ENCODE measurements at places on chromosomes 16 and 17.
A peak's percentile ranks its signal among the peaks of the same experiment; 100 is the strongest.

DNA sequence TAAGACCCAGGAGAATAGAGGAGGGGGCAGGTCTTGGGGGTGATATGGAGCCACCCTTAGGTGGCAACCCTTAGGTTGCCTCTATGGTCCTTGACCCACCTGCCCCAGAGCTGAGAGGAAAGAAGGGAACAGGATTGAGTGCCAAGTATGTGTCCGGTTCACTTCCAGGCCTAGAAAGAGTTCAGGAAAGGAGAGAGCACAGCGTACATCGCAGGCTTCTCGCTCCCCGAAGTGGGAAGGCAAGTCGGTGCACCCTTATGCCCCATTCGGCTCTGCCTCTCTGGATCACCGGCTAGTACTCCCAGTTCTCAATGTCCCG lies 631 bp downstream of the SP6 start:
- no peak for DNase-seq

DNA sequence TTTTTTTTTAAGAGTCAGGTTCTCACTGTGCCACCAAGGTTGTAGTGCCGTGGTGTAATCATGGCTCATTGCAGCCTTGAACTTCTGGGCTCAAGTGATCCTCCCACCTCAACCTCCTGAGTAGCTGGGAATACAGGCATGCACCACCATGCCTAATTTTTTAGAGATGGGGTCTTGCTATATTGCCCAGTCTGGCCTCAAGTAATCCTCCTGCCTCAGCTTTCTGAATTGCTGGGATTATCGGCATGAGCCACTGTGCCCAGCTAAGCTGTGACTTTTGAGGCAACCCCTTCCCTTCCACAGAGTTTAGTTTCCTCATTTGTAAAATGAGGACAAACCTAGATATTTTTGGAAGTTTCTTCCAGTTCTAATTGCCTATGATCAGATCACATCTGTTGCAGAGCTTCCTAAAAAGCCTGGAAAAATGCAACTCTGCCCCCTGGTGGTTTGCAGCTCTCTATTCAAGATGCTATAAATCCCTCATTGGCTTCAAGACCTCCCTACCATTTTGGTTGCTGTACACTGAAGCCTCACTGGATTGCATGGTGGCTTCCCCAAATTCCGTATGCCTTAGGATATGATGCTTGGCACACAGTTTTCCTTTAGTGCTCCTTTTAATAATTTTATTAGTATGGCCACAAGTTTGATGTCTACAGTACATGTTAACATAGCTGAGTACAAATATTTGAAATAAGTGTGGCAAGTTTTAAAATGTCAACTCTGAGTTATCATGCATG lies 19.3 kb downstream of the GDE1 start:
- DNase-seq: peak; percentile 54

DNA sequence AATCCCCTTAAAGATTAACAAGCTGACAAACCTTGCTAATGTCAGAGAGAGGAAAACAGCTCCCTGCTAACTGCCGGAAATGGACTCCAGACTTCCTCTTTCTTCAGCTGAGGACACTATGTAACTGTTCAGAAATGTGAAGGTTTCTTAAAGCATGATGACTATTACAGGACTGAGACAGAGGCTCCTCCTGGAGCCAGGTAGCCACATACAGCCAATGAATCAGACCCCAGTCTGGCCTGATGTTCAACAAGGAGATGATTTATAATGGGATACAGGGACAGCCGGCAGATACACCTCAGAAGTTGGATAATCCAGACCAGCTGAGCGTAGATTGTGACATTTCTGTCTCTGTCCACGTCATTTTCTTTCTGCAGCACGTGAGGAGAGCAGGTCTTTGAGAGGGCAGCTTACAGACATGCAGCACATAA lies 216.2 kb downstream of the HS3ST3A1 start:
- no peak for DNase-seq

DNA sequence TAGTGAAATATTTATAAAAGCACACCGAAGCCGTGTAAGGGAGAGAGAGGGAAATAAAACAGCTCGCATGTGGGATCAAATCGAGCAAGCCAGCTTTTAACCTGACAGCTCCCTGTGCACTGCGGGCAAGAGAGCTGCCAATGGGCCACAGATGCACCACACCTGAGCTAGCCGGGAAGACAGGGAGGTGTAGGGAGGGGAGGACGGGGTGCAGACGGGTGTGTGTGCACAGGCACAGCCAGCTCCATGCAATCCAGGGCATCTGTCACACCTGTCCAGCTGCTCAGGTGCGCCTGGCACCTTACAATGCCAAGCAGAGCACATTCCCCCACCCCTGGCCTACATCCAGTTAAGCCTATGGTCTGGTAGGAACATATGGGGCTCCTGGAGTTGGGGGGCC lies 70.0 kb downstream of the C16orf78 start:
- no peak for DNase-seq

GRCh38 chr17:17080781-17081180 lies 38.5 kb downstream of the MPRIP start:
- no peak for DNase-seq

DNA sequence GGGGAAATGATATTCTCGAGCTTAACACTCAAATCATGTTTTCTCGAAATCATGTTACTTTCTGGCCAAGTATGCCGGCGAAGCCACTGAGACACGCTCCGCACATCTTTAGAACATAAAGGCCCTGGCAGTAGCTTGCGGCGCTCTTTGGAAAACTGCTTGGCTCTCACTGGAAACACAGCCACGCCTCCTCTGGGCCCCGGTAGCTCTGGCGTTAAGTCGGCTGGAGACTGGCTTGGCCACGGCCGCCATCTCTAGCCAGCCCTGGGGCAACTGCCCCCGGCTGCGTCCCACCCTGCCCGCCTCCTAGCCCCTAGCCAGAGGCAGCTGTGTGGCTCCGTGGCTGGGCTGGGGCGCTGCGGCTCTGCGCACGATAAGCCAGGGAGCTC lies 9.2 kb upstream of the BAIAP2 start:
- no peak for DNase-seq

DNA sequence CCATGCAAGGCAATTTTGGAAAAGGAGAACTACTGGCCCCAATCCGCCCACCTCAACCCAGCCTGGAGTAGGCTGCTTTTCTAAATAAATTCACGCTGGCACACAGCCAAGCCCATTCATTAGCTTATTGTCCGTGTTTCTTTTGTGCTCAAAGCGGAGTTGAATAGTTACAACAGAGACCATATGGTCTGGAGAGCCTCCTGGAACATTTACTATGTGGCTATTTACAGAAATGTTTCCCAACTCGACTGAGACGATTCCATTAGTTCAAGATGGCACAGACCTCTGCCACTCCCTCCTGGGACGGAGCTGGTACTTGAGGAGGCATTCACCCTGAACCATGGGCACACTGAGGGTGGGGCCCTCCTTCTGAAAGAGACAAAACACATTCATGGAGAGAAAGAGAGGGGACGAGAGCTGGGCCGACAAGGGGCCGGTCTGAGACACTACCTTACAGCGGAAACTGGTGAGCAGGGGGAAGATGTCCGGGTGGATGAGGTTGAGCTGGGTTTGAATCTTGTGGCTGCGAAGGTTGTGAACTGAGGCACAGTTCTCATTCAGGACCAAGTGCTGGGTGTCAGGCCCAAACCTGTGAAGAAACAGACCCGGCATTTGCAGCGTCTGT lies 15.7 kb downstream of the ELAC2 start:
- no peak for DNase-seq

GRCh38 chr16:51431517-51432241 lies 280.6 kb upstream of the SALL1 start:
- DNase-seq: no peak

GRCh38 chr17:49522357-49522890 lies 27.3 kb downstream of the NGFR start:
- no peak for DNase-seq

GRCh38 chr16:23464196-23464595 lies 11.2 kb upstream of the COG7 start:
- no peak for DNase-seq

- DNase-seq: no peak
Measured at GRCh38 chr16:77579351-77579891, 142.9 kb upstream of the NUDT7 start.

DNA sequence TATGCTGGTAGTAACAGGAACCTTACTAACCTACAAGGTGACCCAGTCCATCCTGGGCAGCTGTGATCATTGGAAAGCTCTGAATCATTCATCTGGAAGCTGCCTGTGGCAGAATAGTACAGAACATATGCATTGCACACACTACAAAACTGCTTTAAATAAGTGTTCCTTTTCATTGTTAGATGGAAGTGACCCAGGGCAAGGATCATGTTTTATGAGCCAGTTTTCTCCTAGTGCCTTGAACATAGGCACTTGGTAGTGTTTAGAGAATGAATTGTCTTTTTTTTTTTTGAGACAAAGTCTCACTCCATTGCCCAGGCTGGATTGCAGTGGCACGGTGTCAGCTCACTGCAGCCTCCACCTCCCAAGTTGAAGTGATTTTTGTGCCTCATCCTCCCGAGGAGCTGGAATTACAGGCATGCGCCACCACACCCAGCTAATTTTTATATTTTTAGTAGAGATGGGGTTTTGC lies 55.4 kb downstream of the TENT4B start:
- no peak for DNase-seq

GRCh38 chr17:6244253-6244652 lies 174.1 kb downstream of the WSCD1 start:
- no peak for DNase-seq

- no peak for DNase-seq
Measured at GRCh38 chr16:86521236-86522197, 11.2 kb downstream of the FOXF1 start.

DNA sequence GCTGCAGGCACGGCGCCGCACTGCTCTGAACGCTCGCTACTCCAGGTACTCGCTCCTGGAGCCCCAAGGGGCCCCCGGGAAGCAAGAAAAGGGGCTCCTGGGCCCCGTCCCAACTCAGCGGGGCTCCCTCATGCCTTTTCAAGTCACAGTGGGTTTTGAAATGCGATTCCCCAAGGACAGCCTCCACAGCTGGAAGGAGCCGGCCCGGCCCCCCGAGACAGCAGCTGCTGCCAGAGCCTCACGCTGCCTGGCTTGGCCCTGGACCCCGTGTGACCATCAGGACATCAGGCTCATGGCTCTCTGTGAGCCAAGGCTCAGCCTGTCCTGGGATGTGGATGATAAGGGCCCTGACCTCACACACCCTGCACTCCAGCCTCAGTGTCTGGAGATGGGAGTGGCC lies 80.6 kb downstream of the LMF1 start:
- no peak for DNase-seq

DNA sequence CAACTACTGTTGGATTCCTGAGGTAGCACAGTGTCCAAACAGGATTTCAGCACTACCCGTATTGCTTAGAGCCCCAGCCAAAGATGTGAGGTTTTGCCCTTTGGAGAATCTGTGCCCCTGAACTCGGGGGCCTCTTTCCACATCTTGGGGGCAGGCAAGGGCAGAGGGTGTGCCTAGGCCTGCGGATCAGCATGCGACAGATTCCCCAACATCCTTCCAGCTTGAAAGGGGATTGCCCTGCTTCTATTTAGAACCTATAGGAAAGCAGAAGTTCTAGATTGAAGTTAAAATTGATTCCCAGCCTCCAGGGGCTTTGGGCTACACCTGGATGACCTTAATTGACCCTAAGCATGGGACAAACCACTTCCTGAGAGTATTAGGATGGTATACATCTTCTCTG lies 19.6 kb downstream of the NOD2 start:
- DNase-seq: no peak

GRCh38 chr17:81163051-81163695 lies 2.1 kb upstream of the PVALEF start:
- DNase-seq: no peak

GRCh38 chr16:56647641-56648431 lies 3.9 kb upstream of the MT1B start:
- no peak for DNase-seq

GRCh38 chr17:3761036-3761917 lies 37.6 kb downstream of the HASPIN start:
- no peak for DNase-seq

- DNase-seq: no peak
Measured at GRCh38 chr17:67837965-67838364, 12.7 kb downstream of the BPTF start.

DNA sequence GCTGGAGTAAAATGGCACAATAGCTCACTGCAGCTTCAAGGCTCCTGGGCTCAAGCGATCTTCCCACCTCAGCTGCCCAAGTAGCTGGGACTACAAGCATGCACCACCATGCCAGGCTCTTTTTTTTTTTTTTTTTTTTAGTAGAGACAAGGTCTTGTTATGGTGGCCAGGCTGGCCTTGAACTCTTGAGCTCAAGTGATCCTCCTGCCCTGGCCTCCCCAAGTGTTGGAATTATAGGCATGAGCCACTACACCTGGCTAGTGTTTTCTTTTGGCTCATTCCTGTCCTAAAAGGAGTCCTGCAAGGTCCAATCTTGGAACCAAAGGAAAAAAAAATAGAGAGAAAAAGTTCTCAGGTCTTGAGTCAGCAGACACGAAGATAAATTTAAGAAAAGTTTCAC lies 30.8 kb downstream of the PKD1L3 start:
- DNase-seq: no peak

DNA sequence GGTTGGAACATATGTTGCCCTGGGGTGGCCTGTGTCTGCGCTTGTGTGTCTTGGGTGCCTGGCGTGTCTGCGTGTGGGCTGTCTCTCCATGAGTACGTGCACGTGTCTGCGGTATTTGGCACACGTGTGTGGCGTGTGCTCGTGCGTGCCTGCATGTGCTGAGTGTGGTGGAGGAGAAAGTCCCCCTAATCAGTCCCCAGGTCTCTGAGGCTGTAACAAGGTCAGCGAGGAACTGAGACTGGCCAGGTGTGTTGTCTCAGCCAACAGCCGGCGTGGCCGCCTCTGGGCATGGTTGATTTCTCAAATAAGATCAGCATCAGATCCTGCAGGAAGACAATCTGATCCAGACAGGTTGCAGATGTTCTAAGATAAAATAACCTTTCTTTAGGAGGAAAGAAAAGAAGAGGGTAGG lies 3.5 kb upstream of the CPNE7 start:
- no peak for DNase-seq

DNA sequence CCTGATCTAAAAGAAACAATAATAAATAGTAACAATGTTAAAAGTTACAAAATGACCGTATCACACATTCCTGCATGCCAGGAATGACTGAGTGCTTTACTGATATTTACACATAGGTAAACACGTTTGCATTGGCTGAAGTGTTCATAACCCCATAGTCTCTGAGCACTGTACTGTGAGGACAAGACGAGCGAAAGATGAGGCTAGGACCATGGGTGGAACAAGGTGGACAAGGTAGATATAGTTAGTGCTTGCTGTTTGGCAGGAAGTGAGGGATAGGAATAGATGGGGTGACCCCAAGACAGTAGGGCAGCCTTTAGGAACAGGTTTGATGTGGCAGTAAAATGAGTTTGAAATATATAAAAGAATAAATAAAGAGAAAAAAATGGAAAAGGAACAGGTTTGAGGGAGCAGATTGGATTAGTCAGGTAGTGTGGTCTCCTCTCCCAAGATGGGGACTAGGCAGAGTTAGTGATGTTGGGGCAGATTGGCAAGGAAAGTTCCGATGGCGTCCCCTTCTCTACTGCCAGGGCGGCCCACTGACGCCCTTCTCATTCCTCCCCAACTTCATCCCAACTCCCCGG lies 452 bp upstream of the E2F4 start:
- DNase-seq: no peak

GRCh38 chr16:1334739-1335138 lies 1.3 kb downstream of the BAIAP3 start:
- DNase-seq: no peak

- no peak for DNase-seq
Measured at GRCh38 chr17:21017861-21018260, 24.9 kb downstream of the USP22 start.

GRCh38 chr17:8369944-8370343 lies 6.6 kb downstream of the KRABD2 start:
- no peak for DNase-seq

GRCh38 chr16:7372095-7372494 lies 39.5 kb downstream of the RBFOX1 start:
- DNase-seq: no peak

Data from activated CD4-positive, alpha-beta T cell treated with anti-CD3 and anti-CD28 coated beads, Interleukin-2, amount 50 U/mL, for 24 hours (primary cell).